ENCODE measurements at places on chromosomes 7 and 10. TPM values are rescaled to one million over a fixed set of nuclear protein-coding genes. Genes with fewer than 3 reads are reported as not detected.

OLAH gene
- 0.51 TPM for polyA plus RNA-seq

- no peak for DNase-seq
These were observed 44.6 kb downstream of the SLIT1 start for GRCh38 chr10:97140902-97141745.

DNA sequence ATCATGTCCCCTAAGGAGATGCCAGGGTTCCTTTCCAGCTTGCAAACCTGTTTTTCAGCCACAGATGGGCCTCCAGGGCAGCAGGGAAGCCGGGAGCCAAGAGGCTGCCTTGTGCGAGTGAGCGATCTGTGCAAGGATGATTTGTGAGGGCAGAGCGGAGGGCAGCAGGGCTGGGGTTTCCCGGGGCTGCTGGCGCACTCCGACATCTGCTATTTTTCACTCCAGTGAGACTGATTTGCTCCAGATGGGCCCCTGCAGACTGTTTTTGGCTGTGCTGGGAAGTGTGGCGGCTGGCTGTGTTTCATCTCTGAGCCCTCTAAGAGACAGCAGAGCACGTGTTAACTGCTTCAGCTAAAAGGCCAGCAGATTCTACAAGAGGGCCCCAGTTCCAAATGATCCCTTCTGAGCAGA lies 466.2 kb downstream of the TYW1 start:
- DNase-seq: peak; percentile 62

EPO gene
- 0.14 TPM for polyA plus RNA-seq

SEMA3C gene
- polyA plus RNA-seq: 31.8 TPM

KIAA1217 gene
- 93.4 TPM for polyA plus RNA-seq

GRCh38 chr7:99679032-99679399 lies 780 bp downstream of the CYP3A5 start:
- DNase-seq: peak; percentile 25

DNA sequence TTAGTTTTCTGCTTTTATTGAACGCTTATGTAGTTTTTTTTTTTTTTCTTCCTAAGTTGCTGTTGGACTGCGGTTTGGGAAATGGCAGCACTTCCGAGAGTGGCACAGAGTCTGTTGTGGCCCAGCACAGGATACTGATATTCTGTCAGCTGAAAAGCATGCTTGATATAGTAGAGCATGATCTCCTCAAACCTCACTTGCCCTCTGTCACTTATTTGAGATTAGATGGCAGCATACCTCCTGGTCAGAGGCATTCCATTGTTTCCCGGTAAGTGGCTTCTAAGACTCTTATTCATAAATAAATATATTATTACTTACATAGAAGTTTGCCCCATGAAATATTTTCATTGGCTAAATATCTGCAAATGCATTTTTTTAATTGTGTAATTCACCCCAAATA lies 101.1 kb downstream of the BTAF1 start:
- no peak for DNase-seq

- DNase-seq: no peak
These were observed 1084.1 kb upstream of the PHF14 start for GRCh38 chr7:9889554-9889953.

DNA sequence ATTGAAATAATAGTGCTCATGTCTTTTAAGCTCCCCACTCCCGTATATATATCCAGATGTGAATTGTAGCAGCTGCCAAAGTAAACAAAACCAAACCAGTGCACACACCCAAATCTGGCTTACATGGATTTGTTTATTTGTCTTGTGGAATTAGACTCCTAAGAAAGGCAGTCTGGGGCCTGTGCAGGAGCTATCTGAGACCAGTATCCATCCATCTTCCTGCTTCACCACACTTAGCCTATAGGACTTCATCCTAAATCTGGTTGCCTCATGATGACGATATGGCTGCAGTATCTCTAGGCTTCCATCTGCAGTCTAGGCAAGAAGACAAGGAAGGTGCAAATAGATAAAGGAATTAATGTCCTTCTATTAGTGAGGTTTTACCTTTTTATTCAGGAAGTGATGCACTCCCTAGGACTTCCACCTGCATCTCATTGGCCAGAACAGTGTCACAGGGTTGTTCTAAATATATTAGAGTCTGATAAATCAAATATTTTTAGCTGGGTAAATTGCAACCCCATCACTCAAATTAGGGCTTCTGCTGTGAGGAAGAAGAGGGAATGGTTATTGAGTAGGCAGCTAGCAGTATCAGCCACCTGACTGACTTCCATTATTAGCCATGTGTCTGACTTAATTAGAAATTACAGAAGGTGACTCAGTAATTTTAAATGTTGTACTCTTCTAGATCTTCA lies 6.0 kb downstream of the WIPF3 start:
- no peak for DNase-seq

NRP1 gene
- polyA plus RNA-seq: 156 TPM

- DNase-seq: no peak
These were observed 928 bp downstream of the COMTD1 start for GRCh38 chr10:75234683-75235374.

GRCh38 chr7:157139111-157139809 lies 534 bp downstream of the UBE3C start:
- no peak for DNase-seq

Measured in renal cortex interstitium (tissue), 15 donors.